Left cardiac atrium (tissue), 4 donors: ENCODE measurements at places on chromosomes 1 and 21. TPM values are rescaled to one million over a fixed set of nuclear protein-coding genes. Genes with fewer than 3 reads are reported as not detected.

- DNase-seq = peak; percentile 76
Measured at GRCh38 chr1:6502000-6502891, 10.8 kb upstream of the PLEKHG5 start.

DNA sequence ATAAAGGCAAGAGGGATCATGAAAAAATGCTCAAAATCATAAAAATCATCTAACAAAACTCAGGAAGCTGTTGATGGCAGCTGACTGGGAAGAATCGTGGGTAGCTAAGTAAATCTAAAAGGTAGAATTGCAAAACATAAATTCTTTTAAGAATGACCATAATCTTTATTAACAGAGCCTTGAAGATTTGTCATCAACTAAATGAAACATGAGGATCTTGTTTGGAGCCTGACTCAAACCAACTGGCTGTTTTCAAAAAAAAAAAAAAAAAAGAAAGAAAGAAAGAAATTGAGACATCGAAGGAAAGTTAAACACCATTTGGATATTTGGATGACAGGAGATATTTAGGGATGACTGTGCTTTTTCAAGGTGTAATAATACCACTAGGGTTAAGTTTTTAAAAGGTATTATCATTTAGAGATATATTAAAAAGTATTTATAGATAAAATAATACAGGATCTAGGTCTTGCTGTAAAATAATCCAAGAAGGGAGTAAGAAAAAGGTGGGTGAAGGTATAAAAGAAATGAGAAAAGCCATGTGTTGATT is 48.6 kb downstream of the CD34 start:
- DNase-seq = no peak

DNA sequence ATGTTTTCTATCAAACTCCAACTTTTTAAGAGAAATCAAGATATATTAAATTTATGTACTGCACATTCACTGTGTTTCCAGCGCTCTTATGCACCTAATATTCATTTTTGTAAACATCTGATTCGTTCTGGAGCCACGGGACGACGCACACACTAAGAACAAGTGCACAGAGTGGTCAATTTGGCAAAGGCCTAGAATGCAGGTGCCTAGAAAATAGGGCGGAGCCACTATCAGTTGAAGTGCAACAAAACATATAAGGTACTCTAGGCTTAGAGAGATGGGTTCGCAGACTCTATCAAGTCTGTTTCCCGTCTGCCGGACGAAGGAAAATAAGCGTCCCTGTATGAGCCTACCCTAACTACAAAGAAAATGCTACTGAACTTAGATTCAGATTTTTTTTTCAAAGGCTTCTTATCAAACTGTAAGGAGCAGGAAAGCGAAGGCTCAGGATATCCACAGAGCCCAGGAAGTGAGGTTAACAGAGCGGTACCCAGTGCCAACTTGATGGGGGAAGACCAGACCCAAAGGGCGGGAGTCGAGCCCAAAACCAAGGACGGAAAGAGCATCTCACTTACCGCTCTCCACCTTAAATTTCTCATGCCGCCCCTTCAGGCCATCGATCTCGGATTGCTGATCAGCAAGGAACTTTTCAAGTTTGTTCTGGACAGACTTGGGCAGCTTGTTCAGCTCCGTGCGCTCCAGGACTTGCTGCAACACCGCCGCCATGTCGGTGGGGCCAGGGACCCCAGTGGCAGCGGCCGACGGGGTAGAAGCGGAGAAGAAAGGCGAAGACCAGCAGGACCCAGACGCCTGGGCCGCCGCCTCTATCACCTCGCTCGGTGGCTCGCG is 526 bp downstream of the TPR start:
- no peak for DNase-seq

The BSND gene
- total RNA-seq = not detected

The CCDC27 gene
- total RNA-seq = not detected

The GPR153 gene
- 9.7 TPM for total RNA-seq

DNA sequence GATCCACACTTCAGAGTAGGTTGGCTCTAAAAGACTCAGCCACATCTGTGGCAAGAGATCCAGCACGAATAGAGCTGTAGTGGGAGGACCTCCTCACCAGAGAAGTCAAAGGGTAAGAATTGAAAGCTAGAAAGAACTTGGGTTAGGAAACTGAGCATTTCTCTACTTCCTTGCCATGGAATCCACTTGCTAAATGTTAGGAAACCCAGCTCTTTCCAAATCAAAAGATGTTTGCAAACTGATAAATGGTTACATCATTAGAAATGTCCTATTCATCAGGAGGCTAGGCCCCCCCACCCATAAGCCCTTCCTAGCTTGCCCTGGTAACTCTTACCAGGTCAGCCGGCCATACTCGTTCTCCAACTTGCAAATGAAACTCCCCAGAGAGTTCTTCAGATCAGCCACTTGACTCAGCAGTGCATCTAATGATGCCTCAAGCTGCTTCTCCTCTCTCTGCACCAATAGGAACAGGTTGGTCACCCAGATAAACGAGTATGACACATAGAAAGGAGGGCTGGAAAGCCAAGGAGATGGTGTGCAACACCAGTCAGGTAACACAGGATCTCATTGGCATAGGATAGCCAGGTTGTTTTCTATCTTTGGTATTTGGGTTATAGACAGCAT is 1.5 kb downstream of the MED8 start:
- no peak for DNase-seq

GRCh38 chr21:32246571-32247140 is 32.2 kb downstream of the MIS18A start:
- no peak for DNase-seq

GRCh38 chr1:242455052-242455361 is 69.5 kb downstream of the PLD5 start:
- no peak for DNase-seq

- DNase-seq = no peak
Measured at GRCh38 chr1:83606416-83606955, 392.4 kb downstream of the TTLL7 start.

GRCh38 chr1:207828485-207829158 is 76.8 kb downstream of the CD46 start:
- DNase-seq = peak; percentile 78

The MARK1 gene
- total RNA-seq = 17.7 TPM

DNA sequence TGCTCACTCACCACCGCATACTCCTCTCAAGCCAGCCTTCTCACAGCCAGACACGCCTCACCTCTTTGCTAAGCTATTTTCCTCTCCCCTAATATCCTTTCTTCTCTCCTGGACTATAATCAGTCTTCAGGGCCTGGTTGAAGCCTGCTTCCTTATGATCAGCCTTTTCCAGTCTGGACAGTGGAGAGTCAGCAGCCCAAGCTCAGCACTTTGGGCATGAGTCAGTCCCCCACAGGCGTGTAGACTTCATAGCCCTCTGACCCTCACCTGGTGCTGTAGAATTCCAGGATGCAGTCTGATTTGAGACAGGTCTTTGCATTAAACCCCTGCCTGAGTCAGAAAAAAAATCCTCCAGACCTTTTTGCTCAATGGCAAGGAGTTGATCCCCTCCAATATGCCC is 2.5 kb downstream of the HPCAL4 start:
- DNase-seq = no peak

GRCh38 chr1:11860587-11860986 is 1.8 kb upstream of the NPPB start:
- no peak for DNase-seq

DNA sequence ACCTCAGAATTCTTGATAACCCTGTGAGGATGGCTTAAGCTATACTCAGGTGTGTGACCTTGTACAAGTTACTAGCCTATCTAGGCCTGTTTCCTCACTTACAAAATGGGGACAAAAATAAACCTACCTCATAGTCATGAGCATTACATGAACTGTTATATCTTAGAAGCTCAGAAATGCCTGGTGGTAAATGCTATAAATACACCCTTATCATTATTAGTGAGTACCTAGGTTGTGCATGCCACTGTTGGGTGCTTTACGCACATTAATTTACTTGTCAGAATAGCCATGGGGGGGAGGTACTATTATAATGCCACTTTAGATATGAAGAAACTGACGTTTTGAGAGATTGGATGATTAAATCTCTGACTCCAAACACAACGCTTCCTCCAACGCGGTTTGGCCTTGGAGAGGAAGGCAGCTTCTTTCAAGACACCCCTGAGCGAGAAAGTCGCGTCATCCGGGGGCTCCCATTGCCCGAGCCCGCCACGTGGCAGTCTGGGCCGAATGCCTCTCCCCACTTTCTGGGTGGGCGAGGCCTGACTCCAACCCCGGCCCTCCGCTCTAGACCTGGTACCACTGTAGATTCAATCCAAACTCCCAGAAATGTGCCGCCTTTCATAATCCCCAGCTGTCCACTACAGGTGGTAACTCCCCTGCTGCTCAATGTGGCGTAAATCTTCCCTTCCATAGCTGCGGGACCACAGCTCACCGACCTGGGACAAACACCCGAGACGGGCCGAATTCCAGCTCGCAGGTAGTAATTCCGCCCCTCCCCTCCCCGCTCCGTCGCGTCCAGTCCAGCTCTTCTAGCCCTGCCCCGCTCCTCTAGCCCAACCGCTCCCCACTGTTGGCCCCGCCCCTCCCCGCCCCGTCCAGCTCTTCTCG is 771 bp upstream of the RAD54L start:
- peak; percentile 61 for DNase-seq

- peak; percentile 70 for DNase-seq
Measured at GRCh38 chr1:37795340-37796125, 1.9 kb downstream of the MANEAL start.

DNA sequence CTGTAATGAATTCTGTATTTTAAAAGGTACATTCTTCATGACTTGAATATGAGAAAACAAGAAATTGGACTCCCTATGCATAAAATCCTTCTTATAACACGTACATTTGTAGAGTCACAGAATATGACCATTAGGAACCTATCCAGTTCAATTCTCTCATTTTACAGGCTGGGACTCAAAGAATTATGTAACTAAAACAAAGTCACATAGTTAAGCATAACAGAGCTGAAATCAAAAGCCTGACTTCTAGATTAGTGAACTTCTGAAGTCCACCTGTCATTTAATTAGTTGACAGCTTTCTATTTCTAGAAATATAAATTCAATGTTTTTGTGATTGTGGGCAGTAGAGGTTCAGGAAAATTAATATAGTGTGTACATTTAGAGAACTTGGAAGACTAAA is 20.3 kb upstream of the TTLL7 start:
- no peak for DNase-seq

DNA sequence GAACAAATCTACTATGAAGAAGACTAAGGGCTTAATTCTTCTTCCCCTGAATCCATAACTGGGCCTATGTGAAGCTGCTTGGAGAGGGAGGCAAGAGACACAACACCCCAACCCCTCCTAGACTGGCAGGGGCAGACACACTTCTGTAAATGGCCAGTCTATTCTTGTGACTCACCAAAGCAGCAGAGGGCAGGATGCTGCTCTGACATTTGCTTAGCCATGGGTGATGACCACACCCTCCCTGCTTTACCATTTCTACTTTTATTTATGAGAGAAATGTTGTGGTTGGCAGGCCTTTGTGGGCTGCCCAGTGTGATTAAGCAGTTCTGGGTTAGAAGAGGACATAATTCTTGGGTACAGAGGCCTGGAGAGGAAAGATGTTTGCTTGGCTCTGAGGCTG is 189.8 kb upstream of the DPYD start:
- no peak for DNase-seq

DNA sequence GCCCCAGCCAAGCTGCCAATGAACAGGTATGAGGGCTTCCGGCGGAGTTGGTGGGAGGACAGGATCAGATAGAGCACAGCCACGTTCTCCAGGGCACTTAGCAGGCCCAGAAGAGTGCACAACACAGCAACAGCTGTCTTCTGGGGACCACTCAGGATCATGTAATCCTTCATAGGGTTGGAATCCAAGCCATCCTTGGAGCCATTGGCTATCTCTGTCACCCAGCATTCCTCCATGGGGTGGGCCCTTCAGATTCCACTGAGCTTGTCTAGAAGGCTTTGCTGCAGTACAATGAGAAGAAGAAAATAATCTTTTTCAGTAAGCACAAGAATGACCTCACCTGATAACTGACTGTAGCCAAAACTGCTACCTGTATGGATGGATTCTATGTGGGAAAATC is 7.3 kb upstream of the FUCA1 start:
- DNase-seq = no peak

- DNase-seq = no peak
Measured at GRCh38 chr1:111442457-111442856, 6.6 kb downstream of the WDR77 start.

GRCh38 chr21:29481641-29482040 is 182.9 kb downstream of the BACH1 start:
- DNase-seq = no peak

DNA sequence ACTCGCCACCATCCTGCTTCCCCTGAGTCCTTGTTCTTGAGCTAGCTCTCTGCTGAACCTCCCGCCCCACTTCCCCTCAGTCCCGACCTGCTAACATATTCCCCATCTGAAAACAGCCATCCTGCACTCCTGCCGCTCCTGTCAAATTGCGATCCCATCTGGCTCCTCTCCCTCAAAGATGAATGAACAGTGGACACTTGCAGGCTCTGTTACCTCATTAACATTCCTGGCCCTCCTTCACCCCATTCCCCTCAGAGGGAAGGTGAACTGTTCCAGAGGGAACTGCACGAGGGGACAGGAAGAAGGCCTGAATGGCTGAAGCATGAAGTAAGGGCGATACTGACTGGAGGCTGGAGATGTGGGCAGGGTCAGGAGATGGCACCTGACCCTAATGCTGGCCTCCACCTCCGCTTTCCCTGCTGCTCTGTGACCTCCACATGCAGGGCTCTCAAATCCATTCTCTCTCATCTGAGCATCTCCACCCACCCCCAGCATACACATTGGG is 7.4 kb upstream of the CELSR2 start:
- no peak for DNase-seq

DNA sequence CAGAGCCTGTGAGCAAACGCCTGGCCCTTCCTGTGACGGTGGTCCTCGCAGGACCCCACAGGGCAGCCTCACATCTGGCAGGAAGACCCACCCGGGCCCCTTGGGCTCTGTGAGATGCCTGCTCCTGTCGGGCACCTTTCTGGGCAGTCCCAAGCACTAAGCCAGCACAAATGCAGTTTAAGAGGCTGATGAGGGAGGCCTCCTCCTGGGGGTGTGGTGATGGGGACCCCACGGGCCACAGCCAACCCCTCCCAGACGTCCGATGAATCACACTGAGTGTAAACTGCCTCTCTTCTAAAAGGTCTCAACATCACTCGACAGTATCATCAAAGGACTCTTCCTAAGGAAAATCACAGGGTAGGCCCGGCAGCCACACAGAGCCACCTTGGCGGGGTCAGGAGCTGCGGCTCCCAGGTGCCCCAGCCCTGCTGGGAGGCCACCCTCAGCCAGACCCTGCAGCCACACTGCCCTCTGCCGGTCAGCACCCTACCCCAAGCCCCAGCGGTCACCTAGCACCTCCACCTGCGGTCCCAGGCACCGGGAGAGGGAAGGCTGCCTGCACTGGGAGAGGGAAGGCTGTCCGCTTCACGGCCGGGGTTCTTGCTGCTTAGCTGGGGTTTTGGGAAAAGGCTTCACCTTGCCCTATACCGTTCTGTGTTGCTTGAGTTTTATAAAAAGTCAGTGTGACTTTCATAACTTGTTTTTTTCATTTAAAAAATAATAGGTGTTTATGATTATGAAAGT is 3.9 kb upstream of the PRKCZ start:
- DNase-seq = peak; percentile 61

GRCh38 chr1:158062174-158062573 is 68.7 kb downstream of the KIRREL1 start:
- no peak for DNase-seq

- no peak for DNase-seq
Measured at GRCh38 chr1:18144062-18144461, 36.5 kb downstream of the IGSF21 start.
